ENCODE measurements at places on chromosomes 1 and 21.

- DNase-seq: no peak
Measured at GRCh38 chr1:194151056-194151455, 964.6 kb upstream of the B3GALT2 start.

DNA sequence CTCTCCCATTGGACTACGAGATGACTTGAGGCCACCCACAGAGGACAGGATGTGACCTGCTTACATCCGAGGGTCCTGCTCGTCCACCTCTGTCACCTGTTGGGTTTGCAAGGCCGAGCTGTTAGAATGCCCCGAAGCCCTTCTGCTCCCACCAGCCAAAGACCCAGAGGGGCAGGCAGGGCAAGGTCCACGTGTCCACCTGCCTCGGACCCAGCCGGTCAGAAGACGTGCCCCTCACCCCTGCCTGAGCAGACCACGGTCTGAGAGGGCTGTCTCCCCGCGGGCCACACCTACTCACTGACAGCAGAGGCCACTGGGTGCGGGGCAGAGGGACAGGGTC is 30.3 kb upstream of the TRAPPC10 start:
- DNase-seq: no peak

GRCh38 chr1:209743145-209743482 is 12.7 kb upstream of the TRAF3IP3 start:
- DNase-seq: no peak

- no peak for DNase-seq
Measured at GRCh38 chr1:151819227-151819835, 12.3 kb downstream of the RORC start.

DNA sequence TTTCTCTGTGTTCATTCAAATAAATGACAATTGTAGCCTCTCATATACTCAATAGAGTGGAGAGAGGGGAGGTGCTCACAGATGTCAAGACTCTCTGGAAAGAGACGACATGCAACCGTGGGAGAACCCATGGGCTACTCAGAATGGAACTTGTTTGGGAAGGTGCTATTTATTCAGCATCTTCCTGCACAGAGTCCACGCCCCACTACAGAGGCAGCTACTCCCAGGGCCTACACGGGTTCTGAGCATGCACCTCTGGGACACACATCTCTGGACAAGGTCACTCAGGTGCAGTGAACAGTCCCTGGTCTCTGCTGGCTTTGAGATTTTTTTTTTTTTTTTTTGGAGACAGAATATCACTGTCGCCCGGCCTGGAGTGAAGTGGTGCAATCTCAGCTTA is 64.1 kb downstream of the NID1 start:
- DNase-seq: no peak

- DNase-seq: no peak
Measured at GRCh38 chr1:13495186-13495585, 18.6 kb downstream of the LRRC38 start.

- DNase-seq: no peak
Measured at GRCh38 chr1:44803312-44804095, 3.3 kb downstream of the PLK3 start.

DNA sequence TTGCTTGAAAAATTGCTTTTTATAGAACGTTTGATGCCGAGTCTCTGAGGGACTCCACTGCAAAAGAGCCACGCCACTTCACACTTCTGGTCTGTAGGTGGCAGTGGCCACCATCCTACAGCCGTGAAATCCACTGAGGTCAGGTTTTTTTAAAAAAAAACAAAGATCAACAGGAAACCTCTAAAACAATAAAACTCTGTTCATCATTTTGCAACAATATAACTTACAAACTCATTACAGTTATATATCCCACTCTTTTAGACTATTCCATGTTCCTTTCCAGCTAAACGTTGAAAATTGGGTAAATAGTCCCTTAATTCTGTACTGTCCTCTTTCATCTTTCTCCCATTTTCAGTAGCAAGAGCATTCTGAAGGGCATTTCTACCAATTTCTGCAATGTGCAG is 64.6 kb upstream of the FMN2 start:
- DNase-seq: no peak

DNA sequence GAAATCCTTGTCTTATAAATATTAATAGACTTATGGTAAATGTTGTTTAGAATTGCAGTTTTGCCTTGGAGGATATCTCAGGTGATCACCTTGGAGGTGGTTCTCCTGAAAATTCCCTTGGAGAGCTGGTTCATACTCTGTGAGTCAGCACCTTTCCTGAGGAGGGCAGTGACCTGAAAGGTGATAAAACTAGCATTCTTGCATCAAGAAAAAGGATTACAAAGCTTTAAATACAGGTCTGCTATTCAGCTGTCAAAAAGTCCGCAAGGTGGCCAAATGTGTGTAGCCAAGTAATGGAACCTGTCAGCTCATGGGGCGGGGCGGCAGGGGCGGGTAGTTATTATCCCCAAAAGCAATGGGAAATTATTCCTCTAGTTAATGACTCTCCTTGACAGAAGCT is 52.8 kb upstream of the EDARADD start:
- no peak for DNase-seq

- DNase-seq: no peak
Measured at GRCh38 chr1:38000529-38001455, 4.5 kb downstream of the FHL3 start.

- peak; percentile 72 for DNase-seq
Measured at GRCh38 chr1:91804546-91805023, 81.4 kb downstream of the TGFBR3 start.

DNA sequence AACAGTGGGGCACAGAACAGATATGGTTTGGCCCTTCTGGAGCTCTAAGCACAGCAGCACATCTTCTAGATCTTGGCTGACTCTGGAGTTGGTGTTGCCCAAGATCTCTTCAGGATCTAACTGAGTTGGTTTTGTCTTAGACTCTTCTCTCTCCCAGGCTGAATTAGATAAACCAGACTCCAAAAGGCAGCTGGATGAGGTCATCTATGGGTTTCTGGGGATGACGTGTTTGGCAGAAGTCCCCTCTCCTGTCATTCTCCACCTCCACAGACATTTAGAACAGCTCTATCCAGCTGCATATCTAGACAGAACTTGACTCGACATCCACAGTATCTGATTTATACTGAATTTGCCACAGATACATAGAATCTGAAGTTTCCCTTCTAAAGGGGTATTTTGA is 75.3 kb downstream of the ST6GALNAC5 start:
- no peak for DNase-seq

- peak; percentile 70 for DNase-seq
Measured at GRCh38 chr1:224623743-224624333, 7.7 kb downstream of the CNIH3 start.

- no peak for DNase-seq
Measured at GRCh38 chr1:233617025-233617424, 3.1 kb downstream of the KCNK1 start.

DNA sequence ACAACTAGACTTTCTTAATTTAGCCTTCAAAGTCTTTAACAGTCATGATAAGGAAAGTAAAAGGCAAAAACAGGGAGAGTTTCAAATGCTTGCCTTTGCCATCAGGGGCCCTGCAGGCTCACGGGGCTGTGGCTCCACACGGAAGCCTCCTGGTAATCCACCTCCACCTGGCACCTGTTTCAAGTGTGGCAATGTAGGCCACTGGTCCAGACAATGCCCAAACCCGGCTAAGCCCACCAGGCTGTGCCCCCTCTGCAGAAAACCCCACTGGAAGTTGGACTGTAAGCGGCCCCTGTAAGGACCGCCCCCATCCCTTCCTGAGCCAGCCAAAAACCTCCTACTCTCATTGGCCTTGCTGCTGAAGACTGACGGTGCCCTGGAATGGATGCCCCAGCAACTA is 32.5 kb downstream of the VN1R5 start:
- DNase-seq: no peak

GRCh38 chr1:172775606-172776005 is 116.7 kb downstream of the FASLG start:
- no peak for DNase-seq

GRCh38 chr1:149879556-149879955 is 19.8 kb upstream of the BOLA1 start:
- no peak for DNase-seq

DNA sequence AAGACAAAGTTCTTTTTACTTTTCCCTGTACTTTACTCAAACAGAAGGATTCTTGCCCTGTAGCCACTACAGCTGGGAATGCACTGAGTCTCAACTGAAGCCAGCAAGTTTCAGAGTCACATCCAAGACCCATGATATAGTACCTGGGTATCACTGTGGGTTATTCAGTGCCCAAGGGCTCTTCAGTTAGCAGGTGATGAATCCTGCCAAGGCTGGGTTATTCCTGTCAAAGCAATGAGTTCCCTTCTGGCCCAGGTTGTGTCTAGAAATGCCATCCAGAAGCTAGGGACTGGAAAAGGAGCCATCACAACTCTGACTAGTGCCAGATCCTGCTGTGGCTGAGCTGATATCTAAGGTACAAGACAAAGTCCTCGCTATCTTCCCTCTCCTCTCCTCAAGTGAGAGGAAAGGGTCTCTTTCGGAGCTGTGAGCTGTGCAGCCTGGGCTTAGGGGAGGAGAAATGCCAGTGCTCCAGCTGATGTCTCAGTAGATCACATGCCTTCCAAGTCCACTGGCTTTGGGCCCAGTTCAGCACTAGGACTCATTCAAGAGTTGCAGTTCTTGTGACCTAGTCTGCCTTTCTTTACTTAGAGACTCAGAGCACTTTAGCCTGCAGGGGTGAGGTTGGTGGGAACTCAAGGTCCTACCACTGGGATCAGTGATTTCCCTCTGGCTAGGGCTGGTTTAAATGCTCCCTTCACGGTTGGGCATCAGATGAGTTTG is 369.4 kb downstream of the TBX15 start:
- DNase-seq: no peak

DNA sequence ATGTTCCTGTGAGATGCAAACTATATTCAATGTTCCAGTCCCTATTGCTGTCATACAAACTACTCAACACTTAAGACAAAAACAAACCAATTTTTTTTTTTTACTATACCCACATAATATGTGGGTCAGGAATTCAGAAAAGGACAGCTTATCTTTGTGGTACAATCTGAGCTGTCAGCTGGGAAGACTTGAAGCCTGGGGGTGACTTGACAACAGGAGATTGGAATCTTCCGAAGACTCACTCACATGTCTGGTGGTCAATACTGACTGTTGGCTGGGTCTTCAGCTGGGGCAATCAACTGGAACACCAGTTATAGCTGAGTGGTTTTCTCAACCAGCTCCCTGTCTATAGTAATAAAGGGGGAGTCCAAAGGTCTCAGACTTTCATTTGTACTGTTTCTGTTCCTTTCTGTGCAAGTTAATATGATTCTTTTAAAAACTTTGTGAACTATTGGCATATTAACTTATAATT is 81.7 kb upstream of the ATP1B1 start:
- no peak for DNase-seq

DNA sequence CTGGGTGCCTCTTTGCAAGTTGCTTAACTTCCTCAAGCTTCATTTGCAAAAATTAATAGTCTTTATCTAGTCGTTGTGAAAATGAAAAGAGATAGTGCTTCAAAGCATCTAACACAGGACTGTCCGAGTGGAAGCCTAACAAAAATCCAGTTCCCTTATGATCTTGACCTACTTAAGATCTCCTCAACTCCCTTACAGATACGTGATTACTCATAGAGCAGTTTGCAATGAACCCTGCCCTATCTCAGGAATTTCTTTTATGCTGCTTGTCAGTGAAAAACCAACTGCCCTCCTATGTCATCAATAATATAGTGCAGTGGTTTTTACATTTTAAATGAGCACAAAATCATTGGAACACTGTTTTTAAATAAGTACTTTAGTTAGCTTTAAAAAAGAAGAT is 314.3 kb downstream of the BACH1 start:
- no peak for DNase-seq

DNA sequence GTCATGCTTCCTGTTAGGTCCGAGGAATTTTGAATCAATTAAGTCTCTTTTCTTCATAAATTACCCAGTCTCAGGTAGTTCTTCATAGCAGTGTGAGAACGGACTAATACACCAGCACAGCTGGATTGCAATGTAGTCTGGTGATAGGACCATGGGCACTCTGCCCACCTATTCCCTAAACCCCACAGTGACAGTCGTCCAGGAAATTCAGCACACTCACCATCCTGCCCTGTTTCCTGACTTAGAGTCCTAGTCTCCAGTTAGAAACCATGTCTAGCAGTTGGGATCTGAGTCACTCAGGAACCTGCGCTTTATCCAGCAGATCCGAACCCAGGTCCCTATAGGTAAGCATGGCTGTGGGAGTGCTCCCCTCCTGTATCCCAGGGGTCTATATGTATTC is 149.3 kb upstream of the TNR start:
- DNase-seq: no peak

DNA sequence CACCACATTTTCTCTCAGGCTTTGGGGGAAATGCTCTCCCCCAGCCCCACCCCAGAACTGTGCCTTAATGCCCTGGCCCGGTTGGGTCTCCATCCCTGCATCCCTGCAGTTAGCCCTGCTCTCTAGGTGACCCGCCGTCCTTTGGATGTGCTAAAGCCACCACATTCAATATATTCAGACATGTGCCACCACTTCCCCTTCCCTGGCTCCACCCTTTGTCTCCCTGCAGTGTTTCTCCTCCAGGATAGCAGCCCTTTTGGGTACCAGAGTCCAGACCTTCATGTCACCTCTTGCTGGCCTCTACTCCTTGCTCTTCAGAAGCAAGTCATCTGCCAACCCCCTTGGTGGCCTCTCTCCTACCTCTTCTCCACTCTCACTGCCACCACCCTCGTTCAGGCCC is 41.8 kb downstream of the RUNX1 start:
- no peak for DNase-seq

- DNase-seq: no peak
Measured at GRCh38 chr1:24027838-24028468, 47.8 kb upstream of the SRSF10 start.

DNA sequence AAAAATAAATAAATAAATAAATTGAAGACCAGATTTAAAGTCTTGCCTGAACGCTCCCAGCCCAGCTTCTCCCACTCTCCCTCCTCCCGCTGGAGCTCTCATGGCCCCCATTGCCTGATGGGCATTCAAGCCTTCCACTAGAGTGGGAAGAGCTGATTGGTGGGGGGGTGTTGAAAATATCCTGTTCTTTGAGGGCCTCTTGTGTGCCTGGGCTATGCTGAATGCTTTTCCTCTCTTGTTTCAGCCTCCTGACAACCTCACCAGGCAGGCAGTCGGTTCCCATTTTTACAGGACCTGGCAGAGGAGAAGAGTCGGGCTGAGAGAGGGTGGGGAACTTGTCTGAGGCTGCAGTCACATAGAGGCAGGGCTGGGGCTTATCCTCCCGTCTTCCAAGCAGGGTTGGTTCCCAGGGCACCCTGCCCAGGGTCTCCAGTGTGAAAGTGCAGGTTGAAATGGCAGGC is 59.2 kb upstream of the SSBP3 start:
- no peak for DNase-seq

All from effector memory CD8-positive, alpha-beta T cell (primary cell).